ENCODE measurements at places on chromosomes 13 and 19. TPM values are rescaled to one million over a fixed set of nuclear protein-coding genes. Genes with fewer than 3 reads are reported as not detected.

DNA sequence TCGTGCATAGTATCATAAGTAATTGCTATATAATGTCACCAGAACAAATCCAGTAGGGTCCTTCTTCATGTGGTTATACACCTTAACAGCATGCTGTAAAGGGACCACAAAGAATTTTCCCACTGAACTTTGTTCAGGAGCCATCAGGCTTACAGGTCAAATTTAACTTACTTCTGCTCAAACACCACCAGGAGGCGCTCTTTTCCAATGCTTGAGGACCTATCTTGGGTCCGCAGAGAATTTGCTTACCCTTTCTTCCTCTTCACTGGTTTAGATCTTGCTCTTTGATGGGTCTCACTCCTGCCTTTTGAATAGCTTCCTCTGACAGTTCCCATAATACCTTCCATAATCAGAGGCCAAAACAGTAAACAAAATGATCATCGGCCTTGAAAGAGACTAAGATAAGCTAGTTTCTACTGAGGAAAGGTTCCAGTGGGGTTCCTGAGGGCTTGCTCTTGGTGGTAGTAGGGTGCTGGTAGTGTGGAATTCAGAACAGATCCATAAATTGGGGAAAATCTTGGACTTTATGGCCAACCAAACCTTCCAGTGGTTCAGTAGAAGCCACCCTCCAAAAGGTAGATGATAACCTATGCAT, 37.4 kb downstream of the SCGB2B2 start:
- DNase-seq: no peak

GRCh38 chr13:75657111-75657510, 21.0 kb downstream of the LMO7 start:
- no peak for DNase-seq

- DNase-seq: no peak
These were observed 58.8 kb downstream of the CELF5 start for GRCh38 chr19:3283246-3283751.

GRCh38 chr19:18475762-18476331, 37.9 kb upstream of the ISYNA1 start:
- no peak for DNase-seq

GRCh38 chr13:27117952-27118351, 53.7 kb downstream of the USP12 start:
- no peak for DNase-seq

DNA sequence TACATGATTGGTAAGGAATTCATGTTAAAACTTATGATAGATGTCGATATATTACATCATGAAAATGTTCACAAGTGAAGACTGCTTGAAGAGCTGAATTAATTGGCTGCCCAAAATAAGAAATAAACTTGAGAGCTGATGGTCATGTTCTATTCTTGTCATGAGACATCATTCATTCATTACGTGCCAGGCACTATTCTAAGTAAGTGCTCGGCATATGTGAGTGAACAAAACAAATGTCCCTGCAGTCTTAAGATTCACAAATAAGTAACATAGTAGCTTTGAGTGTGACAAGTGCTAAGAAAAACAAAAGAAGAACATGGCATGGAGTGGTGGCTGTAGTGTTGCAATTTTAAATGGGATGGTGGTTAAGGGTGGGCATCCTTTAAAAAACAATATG, 329.3 kb downstream of the SUCLA2 start:
- no peak for DNase-seq

GRCh38 chr19:48856921-48857320, 11.5 kb downstream of the PLEKHA4 start:
- DNase-seq: no peak

DNA sequence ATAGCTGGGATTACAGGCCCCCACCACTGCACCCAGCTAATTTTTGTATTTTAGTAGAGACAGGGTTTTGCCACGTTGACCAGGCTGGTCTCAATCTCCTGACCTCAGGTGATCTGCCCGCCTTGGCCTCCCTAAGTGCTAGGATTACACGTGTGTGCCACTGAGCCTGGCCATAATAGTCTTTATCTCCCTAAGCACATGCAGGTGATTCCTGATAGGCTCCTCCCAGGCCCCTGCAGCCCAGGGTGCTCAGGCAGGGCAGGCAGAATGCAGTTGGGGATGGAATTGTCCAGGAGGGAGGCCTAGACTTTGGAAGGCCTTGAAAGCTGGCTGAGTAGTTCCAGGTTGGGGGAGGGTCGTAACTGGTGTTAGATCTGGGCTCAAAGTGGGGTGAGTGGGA, 8.5 kb downstream of the ZNF526 start:
- DNase-seq: no peak

- DNase-seq: no peak
These were observed 127.2 kb upstream of the TSC22D1 start for GRCh38 chr13:44703371-44703770.

DNA sequence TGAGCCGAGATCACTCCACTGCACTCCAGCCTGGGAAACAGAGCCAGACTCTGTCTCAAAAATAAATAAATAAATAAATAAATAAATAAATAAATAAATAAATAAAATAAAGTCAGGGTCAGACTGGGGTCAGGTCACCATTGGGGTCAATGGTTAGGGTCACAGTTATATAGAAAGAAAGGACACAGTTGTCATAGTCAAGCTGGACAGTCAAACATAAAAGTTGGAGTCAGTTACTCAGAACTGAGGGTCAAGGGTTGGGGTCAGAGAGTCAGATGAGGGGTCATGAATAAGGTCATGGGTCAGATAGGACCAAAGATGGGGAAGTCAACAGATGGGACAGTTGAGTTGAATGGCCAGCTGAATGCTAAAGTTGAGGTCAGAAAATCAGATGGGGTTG, 16.7 kb upstream of the EPOR start:
- DNase-seq: no peak

DNA sequence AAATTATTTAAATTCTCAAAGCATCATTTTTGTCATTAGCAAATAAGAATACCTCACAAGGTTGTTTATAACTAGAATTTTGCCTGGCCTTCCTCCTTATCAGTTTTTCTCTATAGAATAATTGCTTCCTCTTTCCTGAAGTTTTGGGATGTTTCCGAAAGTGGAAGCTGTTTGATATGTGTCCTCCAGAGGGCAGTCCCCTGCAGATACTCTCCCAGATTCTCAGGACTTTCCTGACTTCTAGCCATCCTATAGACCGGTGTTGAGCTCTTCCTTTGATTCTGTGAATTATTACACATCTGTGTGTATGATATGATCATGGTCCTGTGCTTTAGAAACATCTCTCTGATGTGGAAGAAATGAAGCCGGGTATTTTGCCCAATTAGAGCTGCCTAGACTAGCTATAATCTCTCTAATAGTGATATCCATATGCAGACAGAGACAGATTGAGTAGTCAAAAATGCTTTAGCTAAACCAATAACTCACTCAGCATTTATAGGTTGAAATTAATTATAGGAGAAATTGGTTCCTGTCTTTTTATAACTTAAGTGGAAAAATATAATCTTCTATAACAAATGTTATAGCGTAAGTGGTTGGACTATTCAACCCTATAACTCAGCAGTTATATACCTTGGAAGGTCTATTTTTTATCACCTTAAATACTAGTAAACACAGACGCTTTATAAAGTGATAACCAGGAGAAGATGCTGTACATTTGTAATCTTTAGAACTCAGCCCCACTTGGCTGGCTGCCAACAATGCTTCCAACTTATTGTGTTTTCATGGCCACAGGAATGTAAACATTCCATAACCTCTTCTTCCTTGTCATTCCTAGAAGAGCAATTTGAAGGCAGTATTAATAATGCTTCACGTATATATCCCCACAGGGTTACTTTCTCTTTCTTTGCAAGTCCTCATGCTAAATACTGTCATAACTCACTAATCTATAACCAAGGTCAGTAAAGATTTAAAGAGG, 201.0 kb upstream of the RXFP2 start:
- DNase-seq: no peak

DNA sequence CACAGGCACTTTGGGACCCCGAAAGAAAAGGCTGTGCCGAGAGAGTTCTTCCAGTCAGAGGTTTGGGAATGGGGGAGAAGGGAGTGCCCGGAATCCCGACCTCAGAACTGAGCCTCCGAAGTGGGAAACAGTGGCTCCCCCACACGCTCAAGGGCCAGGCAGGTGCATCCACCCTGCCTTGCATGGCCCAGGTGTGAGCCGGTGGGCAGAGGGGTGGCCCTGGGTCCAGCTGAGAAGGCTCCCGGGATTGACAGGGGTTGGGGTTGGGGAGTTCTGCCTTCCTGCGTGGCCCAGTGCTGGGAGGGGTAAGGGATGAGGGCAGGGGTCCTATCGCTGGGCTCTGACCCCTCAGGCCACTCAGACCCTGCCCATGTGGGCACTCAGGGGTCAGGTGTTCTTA, 163.5 kb upstream of the TUBA3C start:
- DNase-seq: no peak

- DNase-seq: no peak
These were observed 244.8 kb downstream of the PCDH20 start for GRCh38 chr13:61170856-61171255.

DNA sequence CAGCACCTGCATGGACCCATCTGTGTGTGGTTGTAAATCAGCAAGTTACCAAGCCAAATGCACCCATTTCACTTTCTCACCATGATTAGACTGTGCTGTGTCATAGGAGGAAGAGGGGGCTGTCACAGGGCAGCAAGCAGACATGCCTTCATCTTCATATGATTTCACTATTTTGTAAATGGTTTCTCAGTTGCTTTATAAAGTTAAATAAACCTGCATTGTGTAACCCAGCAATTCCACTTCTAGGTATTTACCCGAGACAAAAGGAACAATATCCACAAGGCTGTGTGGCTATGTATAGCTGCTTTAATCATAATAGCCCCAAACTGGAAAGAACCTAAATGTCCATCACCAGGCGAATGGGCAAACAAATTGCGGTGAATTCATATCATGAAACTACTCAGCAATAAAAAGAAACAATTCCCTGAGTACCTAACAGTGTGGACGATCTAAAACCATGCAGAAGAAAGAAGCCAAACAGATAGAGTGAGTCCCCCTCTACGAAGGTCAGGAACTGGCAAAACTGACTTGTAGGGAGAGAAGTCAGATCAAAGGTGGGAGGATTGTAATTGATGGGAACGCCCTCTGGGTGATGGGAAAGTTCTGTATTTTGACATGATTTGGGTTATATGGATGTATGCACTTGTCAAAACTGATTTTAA, 185.4 kb downstream of the COL4A1 start:
- DNase-seq: no peak

DNA sequence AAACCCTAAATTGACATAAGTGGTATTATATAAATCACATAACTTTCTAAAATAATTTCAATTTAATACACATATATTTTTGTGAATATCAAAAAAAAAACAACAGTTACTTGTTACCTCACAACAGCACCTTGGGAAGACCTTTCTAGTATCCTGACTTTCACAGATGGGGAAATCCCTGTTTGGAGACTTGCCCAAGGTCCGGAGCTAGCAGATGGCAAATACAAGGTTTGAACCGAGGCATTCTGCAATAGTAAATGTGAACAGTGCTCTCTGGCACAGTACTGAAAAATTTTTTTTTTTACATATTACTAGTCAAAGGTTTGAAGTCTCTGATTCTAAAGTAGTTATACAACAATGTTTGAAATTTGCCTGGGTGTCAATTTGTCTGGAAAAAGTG, 104.5 kb downstream of the SUCLA2 start:
- DNase-seq: no peak

- DNase-seq: no peak
These were observed 32.0 kb downstream of the MPHOSPH8 start for GRCh38 chr13:19665427-19665859.

DNA sequence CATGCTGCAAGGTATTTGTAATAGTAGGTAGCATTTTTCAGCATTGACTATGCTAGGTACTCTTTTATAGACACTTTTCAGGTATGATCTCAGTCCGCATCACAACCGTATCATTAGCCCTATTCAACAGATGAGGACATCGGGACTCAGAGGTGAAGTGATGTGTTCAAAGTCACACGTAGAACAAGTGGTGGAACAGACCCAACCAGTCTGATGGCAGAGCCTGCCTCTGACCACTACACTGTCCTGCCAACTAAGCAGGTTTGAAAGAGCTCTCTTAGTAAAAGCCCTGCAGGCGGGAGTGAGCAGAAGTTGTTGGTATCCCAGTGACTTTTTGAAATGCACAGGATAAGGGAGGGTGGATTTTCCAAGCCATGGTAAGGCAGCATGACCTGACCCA, 20.2 kb downstream of the PAF1 start:
- no peak for DNase-seq

DNA sequence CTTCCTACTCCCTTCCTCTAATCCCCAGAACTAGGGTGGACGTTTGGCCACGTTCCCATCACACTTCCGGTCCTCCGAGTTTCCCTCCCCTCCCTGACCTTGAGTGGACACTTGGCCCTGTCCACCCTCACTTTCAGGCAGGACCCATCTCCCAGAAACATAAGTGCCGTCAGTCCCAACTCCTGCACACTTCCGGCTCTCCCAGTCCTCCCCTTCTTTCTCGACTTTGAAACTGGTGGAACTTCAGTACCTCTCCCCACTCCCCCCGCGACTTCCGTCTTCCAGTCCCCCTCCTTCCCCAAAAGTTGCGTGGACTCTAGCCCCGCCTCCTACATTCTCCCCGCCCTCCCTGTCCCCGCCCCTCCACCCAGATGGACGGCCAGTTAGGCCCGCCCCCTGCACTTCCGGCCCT, 278 bp upstream of the ZNF274 start:
- DNase-seq: no peak

DNA sequence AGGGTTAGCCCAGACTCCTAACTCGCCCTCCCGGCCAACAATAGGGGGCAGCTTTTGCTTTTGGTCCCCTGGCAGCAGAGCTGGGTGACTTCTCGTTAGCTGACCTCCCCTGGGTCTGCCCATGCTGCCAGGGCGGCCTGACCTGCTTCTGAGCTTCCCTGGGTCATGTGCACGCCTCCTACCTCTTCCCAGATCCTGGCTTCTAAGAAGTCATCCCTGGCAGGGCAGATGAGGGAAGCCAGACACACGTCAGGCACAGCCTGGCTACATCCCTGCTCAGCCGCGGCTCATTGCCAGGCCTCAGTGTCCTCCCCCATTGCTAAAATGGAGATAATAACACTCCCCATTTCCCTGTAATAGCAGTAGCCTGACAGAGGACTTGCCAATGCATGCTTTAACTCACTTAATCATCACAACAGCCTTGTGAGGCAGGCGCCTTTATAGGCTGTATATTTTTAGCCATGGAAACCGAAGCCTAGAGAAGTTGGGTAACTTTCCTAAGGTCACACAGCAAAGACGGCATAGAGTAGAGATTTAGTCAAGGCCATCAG, 2.1 kb downstream of the KCNK6 start:
- DNase-seq: no peak

- no peak for DNase-seq
These were observed 140.7 kb downstream of the KCTD12 start for GRCh38 chr13:76745261-76746200.

- no peak for DNase-seq
These were observed 43.6 kb downstream of the SIPA1L3 start for GRCh38 chr19:37950471-37951175.

ATP8B3 gene
- total RNA-seq: 1.6 TPM

ERICH4 gene
- total RNA-seq: not detected

SERTAD1 gene
- 8.5 TPM for total RNA-seq

CD70 gene
- total RNA-seq: not detected

TMIGD2 gene
- not detected for total RNA-seq

RUBCNL gene
- 3.9 TPM for total RNA-seq

DNMT1 gene
- 41.2 TPM for total RNA-seq

SIGLECL1 gene
- not detected for total RNA-seq

All from suprapubic skin (tissue), 4 donors.